GM19239 (cell line): ENCODE measurements at places on chromosomes 11 and 22.

- no peak for DNase-seq
These were observed 123.8 kb downstream of the WT1 start for GRCh38 chr11:32311346-32312065.

- DNase-seq, result no peak
These were observed 3.2 kb downstream of the CTSD start for GRCh38 chr11:1760351-1761109.

GRCh38 chr11:9577556-9577955 lies 4.1 kb downstream of the WEE1 start:
- no peak for DNase-seq

- no peak for DNase-seq
These were observed 27.6 kb upstream of the SIK2 start for GRCh38 chr11:111574373-111575225.

- no peak for DNase-seq
These were observed 29.7 kb upstream of the EMSY start for GRCh38 chr11:76415073-76415472.

- no peak for DNase-seq
These were observed 20.3 kb downstream of the ARHGAP20 start for GRCh38 chr11:110691926-110692325.

GRCh38 chr11:35136311-35136710 lies 2.7 kb upstream of the CD44 start:
- no peak for DNase-seq

DNA sequence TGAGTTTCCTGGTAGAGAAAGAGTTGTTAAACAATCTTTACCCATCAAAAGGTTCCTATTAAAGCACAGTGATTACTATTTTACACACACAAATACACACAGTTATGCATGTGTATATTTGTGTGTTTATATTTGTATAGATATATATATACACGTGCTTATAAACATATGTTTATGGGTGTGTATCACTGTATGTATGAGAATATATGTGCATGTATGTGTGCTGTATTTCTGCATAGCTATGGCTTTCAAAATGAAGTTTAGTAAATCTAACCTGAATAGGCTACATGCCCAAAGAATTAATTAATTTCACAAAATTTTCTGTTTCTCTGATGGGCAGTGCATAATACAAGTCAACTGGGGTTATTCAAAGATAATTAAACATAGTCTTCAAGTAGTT lies 723.1 kb upstream of the KIRREL3 start:
- DNase-seq, result no peak

GRCh38 chr11:16862726-16863125 lies 124.3 kb downstream of the C11orf58 start:
- DNase-seq, result no peak

DNA sequence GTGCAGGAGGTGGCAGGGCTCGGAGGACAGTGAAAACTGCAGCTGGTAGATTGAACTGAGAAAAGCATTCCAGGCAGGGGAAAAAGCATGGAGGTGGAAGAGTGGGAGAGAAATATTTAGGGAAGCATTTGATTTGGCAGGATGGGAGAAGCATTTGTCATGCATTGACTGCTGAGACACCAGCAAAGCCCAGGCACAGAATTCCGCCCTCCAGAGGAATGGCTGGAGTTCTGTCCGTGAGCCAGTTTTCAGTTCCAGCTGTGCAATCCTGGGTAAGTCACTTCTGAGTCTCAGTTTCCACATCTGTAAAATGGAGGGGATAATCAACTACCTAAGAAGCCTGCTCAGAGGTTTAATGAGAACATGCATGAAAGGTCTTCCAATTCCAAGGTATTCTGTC lies 4.3 kb upstream of the TSKU start:
- no peak for DNase-seq

- peak; percentile 81 for DNase-seq
These were observed 75.3 kb downstream of the FBLN1 start for GRCh38 chr22:45577746-45578523.

DNA sequence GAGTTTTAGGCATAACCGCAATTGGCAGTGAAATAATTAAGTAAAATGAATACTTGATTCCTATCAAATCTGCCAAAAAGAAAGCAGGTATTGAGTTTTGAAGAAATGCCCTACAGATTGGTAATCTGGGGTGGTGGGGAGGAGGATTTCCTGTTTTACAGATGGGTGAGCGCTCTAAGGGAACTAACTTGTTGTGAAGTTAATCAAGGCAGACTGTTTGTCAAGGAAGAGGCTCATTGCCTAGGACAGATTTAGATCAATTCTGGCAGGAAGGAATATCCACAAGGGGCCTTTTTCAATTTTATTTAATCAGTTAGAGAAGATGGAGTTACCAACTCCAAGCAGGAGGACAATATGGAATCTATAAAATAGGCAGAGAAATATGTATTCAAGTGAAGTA lies 271.5 kb upstream of the CCDC90B start:
- no peak for DNase-seq

GRCh38 chr22:27381960-27382742 lies 419.4 kb downstream of the MN1 start:
- no peak for DNase-seq

- DNase-seq, result no peak
These were observed 116.6 kb upstream of the TOP3B start for GRCh38 chr22:22099194-22099486.

DNA sequence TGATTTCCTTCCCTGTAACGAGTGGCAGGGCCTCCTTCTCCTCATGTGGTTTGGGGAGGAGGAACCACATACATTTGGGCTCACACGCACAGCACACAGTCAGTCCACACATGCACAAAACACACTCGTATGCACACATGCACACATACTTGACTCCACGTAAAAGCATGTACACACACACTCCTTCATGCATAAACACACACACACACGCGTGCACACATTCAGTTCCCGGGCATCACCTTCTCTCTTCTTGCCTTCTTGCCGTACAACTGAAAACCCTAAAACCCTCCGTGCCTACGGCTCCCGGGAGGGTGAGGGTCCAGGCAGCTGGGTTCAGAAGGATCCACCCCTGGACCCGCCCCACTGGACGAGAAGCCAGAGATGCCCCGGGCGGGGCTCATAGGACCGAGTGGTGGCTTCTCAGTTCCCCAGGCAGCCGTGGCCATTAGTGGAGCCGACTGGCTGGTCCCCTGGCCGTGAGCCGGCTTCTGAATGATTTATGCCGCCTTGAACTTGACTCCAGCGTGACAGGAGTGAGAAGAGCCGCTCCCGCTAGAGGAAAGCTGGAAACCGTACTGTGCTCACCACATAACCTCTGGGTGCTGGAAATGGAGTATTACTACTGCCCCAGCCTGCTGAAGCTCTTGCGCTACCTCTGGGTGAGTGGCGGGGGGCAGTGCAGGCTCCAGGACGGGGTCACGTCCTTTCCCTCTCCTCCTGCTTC lies 117.4 kb downstream of the KIAA1671 start:
- no peak for DNase-seq

GRCh38 chr11:33412241-33412640 lies 155.1 kb downstream of the HIPK3 start:
- no peak for DNase-seq

DNA sequence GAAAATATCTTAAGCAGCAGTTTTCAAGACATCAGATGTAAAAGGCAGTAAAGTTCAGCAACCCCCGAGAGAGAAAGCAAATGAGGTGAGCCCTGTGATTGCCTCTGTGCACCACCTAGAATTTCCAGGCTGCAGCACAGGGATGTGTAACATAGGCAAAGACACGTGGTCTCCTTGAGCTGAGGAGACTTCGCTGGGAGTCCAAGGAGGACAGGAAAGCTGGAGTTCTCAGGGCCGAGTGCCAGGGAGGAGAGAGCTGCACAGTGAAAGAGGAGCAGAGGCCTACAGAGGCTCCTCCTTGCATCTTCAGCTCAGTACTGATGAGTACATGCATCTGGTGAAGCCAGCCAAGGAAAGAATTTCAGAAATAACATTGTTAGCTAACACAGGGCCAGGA lies 17.6 kb upstream of the TOLLIP start:
- no peak for DNase-seq

- no peak for DNase-seq
These were observed 34.6 kb upstream of the NELL1 start for GRCh38 chr11:20634781-20635180.

GRCh38 chr11:114259551-114259983 lies 36.6 kb upstream of the NNMT start:
- DNase-seq, result no peak

GRCh38 chr11:121311373-121311772 lies 18.8 kb downstream of the SC5D start:
- DNase-seq, result no peak

- no peak for DNase-seq
These were observed 47.9 kb downstream of the KCNQ1OT1 start for GRCh38 chr11:2651826-2652271.

GRCh38 chr22:37484480-37485394 lies 1.4 kb downstream of the MFNG start:
- DNase-seq, result peak; percentile 71

GRCh38 chr11:119267645-119268044 lies 49.3 kb downstream of the MCAM start:
- DNase-seq, result no peak

- DNase-seq, result no peak
These were observed 4566.7 kb upstream of the OR11H1 start for GRCh38 chr22:10961043-10961860.

- no peak for DNase-seq
These were observed 18.7 kb upstream of the GNB1L start for GRCh38 chr22:19873138-19873959.

DNA sequence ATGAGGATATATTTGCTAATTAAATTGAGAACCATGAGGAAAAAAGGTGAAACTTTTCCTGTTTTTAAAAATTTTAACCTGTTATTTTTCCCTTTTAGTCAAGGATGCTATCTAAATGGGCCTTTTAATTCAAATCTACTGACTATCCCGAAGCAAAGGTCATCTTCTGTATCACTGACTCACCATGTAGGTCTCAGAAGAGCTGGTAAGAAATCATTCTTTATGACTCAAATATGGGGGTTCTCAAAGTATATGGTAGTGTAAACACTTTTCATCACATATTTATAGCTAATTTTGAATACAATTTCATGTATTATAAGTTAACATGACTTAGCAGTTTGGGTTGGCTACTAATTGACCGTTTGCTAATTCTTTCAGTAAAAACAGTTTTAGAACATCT lies 88.2 kb downstream of the CYP2R1 start:
- no peak for DNase-seq

DNA sequence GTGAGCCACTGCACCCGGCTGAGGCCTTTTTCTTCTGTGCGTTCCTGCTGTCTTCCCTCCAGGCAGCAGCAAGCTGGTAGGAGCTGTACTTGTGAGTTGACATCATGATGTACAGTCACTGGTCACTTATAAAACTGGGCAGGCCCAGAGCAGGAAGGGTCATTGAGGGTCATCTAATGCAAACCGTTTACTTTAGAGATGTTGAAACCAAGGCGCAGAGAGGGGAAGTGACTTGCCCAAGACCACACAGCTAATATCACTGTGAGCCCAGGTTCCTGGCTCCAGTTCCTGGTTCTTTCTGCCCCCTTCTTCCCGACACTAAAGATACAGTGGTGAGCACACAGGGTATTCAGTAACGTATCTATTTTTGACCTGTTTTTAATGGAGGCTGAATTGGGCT lies 27.3 kb downstream of the PTPRJ start:
- no peak for DNase-seq

DNA sequence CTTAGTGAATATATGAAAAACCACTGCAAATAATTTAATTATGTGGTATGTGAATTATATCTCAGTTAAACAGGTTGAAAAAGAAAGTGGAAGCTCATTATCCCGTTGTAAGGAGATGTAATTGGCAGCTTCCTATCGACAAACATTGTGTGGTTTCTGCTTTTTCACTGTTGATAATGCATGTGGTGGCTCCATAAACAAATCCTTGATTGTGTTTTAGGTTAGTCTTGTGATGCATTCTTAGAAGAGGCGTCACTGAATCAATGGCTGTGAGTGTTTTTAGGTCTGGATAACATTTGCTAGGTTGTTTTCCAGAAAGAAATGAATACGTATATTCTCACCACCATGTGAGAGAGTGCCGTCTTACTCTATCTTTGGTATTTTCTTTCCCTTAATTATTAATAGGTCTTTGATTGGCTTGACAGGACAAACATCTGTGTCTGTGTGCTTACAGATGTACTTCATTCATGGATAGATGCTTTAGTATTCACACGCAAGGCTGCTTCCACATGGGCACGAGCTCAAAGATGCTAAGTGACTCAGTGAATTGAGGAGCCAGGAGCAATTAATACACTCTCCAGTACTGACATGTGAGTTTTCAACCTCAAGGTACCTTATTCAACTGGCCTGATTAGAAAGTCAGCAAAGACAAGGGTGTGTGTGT lies 166.7 kb downstream of the TBC1D22A start:
- no peak for DNase-seq

DNA sequence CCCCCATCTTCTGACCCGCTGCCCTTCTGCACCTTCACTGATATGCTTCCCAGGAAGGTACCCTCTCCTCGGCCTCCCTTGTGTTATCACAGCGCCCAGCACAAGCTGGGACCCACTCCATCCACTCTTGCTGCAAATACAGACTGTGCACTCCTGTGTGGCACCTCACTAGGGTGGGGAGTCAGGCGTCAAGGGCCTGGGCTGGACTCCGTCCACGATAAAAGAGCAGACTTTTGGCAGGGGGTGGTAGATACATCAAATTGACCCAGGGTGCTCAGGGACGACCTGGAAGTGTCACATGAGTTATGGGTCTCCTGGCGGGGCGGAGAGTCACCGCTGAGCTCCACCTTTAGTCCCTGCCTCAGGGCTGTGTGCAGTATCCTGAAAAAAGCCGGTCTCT lies 908 bp downstream of the TRPM5 start:
- no peak for DNase-seq

GRCh38 chr11:115606498-115607220 lies 102.4 kb upstream of the CADM1 start:
- no peak for DNase-seq

DNA sequence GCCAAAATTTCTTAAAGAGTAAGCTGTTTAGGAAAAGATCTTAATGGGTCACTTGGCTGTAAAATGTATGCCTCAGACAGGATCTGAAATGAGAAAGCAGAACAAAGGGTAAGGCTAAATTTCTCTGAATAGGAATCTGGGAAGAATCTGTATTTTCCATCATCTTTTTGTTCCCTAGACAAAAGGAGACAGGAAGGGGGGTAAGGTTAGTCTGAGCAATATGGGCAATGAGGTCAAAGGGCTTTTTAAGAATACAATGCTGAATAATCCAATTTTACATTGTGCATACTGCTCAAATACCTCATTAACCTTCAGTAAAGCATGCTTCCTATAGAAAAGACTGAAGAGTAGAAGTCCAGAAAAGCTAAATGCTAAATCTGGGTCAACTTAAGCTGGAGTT lies 34.6 kb downstream of the CLDN25 start:
- DNase-seq, result no peak

DNA sequence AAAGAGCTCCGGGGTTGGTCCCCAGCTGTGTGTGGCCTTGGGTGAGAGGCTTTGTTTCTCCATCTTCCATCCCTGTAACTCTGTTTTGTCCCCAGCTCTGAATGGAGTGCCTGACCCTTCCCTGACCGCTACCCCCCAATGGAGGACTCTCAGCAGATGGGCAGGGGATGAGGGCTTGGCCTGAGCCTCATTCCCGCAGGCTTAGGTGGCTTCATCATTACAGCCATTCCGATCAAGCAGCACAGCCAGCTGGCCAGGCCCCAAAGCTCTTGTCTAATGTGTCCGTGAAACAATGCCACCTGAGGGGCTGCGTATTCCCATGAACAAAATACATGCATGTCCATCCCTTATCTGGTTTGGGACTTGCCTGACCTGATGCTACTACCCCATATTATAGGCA lies 3.9 kb upstream of the CDC42EP2 start:
- no peak for DNase-seq
